ENCODE measurements at places on chromosomes 5 and 9.
A peak's percentile ranks its signal among the peaks of the same experiment; 100 is the strongest.

DNA sequence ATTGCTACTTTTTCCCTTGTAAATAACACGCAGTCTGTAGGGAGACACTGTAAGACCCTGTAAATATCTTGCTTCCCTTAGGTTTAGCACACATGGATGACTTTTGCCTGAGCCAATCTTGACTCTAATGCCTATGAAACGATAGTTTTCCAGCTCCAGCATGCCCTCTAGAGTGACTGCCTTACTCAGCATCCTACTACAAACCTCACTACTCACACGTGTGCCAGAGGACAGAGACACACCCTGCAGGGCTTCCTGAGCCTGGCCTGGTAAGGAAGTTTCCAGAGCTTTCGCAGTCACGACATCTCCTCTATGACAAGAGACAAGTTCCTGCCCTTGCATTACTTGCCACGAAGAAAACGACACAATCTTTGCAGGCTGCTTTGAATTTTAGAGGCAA, 138.1 kb downstream of the ATPSCKMT start:
- no peak for DNase-seq

GRCh38 chr5:147658293-147658932, 124.1 kb downstream of the JAKMIP2 start:
- no peak for DNase-seq

DNA sequence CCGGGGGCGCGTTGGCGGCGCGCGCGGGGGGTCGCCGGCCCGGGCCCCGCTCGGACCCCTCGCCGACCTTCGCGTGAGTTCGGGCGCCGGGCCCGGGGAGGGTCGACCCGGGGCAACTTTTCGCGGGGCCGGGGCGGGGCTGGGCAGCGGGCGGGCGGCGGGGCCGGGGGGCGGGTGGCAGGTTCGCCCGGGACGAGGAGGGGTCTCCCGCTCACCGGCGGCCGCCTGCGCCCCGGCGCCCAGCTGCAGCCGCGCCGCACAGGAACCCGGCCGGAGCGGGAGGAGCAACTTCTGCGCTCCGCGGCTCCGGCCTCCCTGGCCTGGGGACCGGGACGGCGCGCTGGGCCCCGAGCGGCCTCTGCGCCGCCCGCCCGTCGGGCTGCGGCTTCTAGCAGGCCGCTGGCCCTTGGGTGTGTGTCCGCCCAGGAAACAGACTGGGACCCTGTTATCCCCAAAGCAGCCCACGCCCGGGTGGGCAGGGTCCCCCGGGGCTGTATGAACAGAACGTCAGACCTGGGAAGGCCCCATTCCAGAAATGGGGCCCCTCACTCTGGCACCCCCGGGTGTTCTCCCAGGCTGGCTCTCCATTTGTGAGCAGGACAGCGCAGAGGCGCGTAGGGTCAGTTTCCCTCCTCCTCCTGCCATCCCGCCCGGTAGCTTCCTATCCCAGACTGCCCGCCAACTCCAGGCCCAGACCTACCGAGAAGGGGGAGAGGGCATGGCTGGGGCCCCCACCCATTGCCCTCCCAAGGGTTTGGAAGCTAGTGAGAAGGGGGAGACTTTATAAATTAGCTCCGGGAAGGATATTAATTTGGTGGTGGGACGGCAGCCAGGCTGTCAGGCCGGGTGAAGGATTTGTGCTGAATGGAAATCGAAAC, 708 bp downstream of the RXRA start:
- no peak for DNase-seq

GRCh38 chr9:98191671-98192502, 550 bp downstream of the CORO2A start:
- DNase-seq: no peak

GRCh38 chr5:76404223-76405211, 1.4 kb downstream of the IQGAP2 start:
- no peak for DNase-seq

DNA sequence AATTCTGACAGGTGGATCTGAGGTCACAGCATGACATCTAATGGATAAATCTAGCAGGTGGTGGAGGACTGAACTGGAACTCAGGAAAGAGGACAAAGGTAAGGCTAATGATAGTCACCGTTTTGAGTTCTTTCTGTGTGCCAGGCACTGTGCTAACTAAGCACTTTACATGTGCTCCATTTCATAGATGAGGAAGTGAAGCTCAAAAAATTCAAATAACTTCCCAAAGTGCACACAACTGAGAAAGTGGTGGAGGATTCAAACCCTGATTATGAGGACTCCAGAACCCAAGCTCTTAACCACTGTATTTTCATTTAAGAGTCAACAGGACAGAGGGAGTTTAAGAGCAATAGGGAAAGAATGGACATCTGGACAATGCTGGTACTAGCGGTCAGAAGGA, 7.1 kb upstream of the DELE1 start:
- no peak for DNase-seq

- no peak for DNase-seq
These were observed 4.1 kb upstream of the SEMA5A start for GRCh38 chr5:9549941-9550340.

DNA sequence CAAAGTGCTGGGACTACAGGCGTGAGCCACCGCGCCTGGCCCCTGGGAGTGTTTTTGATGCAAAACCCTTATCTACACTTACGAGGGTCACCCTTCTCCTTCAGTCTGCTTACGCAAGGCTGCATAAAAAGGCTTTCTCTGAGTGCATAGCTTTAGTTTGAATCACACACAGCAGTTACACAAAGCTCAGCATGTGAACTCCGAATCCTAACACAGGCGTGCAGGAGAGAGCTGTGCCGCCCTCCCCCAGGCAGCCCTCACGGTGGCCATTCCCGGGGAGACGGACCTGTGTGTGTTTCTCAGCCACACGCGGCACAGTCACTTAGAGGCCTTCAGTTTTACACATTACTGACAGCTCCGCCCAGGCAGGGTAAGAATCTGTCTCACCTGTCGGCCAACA, 26.7 kb downstream of the EXD3 start:
- no peak for DNase-seq

DNA sequence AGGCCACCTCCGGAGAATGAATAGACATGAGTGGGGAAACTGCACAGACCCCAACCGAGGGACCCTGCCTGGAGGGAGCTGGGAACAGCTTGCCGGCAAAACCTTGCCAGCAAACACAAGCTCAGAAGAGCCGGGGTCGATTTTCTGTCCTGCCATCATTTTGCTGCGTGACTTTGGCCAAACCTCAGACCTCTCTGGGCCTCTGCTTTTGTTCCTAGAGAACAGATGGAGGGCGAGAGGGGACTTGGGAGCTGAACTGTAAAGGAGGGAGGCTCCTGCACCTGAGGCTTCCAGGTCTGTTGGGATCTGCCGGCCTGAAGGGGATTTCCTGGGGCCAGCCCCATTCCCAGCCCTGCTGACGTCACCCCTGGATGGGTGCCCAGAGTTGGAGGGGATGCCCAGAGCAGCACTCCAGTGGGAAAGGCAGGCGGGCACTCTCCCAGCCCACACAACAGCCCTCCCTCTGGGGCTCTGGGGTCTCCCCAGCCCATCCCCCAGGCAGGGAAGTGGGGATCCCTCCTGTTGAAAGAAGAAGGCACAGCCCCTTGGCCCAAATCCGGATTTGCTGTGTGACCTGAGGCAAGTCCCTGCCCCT, 40.4 kb upstream of the SYNPO start:
- DNase-seq: peak; percentile 94

DNA sequence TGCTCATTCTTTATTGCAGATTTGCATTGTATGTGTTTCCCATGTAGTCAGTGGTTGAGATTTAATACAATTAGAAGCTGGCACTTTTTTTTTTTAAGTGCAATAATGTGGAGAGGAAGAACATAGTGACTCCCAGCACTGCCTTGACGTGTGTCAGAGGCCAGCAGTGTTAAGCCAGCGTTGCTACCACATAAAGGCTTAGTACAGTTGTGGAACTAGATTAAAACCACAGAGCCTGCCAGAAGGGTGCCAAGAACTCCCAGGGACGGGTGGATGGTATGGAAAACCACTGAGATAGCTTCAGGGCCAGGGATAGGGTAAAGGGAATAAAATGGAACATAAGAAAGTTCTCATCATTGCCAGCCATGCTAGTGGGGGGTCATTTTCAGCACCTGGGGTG, 142.9 kb downstream of the TRIO start:
- no peak for DNase-seq

DNA sequence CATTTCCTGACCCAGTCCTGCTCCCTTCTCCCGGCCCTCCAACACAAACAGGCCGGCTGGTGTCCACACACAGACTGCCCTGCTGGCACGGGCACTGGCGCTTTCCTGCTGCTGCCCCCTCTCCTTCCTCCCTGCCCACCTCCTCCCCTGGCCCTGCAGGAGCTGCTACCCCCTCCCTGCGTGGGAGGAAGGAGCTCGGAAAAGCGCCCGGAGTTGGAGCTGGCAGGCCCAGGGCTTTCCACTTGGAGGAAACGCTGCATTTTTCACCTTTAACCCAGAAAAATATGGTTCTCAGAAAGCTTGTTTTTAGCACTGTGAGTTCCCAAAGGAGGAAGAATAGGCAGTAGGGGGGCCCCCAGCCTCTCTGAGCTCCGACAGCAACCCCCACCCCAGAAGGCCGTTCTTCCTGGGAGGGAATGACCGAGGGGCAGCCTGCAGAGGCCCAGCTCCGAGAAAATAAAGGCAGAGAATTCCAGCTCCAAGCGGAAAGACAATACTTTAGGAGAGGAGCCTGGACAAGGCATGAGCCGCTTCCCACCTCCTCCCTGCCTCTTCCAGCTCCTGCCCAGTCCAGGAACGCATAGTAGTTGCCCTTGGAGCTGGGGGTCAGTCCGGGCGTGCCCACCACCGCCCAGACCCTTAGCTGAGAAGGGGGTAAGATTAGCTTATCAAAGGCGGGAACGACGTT, 88.9 kb downstream of the LIFR start:
- no peak for DNase-seq

GRCh38 chr5:105663671-105664070, 2007.1 kb downstream of the EFNA5 start:
- no peak for DNase-seq

DNA sequence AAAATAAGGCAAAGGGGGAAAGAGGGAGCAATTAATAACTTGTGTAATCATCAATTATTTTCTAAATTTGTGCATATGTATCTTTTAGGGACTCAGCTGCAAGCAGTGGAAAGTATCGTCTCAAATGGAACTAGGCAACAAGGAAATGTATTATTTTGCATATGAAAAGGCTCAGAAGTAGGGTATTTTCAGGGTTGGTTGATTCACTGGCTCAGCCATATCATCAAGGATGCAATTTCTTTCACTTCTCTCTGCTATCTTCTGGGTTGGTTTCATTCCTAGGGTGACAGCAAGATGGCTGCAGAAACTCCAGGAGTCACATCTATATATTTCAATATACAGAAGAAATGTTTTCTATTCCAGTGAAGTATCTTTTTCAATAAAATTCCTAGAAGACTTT, 509.8 kb downstream of the DMAC1 start:
- DNase-seq: no peak

GRCh38 chr9:127598839-127599549, 13.1 kb upstream of the STXBP1 start:
- DNase-seq: no peak

- no peak for DNase-seq
These were observed at the start of gene FAM81B for GRCh38 chr5:95390812-95391492. Gene FAM81B (plus strand): TSS chr5:95391366. CDS start chr5:95391390, 24 bp downstream.

GRCh38 chr9:19976226-19976625, 187.4 kb upstream of the SLC24A2 start:
- DNase-seq: no peak

GRCh38 chr9:21624675-21625644, 142.8 kb upstream of the IFNE start:
- no peak for DNase-seq

GRCh38 chr9:110880189-110880588, 158.1 kb downstream of the LPAR1 start:
- no peak for DNase-seq

GRCh38 chr5:146877783-146878475, 628 bp downstream of the PPP2R2B start:
- DNase-seq: no peak

- DNase-seq: no peak
These were observed 461.9 kb upstream of the COX7C start for GRCh38 chr5:86155796-86156195.

GRCh38 chr5:160523502-160524163, 102.0 kb downstream of the PTTG1 start:
- DNase-seq: no peak

DNA sequence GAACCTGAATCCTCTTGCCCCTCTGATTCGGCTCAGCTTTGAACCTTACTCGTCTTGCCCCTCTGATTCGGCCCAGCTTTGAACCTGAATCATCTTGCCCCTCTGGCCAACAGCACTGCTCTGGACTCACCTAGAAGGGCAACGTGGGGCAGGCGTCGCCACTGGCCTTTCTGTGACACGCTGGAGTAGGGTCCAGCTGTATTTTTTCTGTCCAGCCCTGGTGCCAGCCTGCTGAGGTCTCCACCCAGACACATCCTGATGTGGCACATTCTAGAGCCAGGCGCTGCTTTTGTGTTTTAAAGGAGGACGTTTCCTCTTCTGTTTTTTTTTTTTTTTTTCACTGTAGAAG, 15.2 kb upstream of the CPEB4 start:
- DNase-seq: no peak

DNA sequence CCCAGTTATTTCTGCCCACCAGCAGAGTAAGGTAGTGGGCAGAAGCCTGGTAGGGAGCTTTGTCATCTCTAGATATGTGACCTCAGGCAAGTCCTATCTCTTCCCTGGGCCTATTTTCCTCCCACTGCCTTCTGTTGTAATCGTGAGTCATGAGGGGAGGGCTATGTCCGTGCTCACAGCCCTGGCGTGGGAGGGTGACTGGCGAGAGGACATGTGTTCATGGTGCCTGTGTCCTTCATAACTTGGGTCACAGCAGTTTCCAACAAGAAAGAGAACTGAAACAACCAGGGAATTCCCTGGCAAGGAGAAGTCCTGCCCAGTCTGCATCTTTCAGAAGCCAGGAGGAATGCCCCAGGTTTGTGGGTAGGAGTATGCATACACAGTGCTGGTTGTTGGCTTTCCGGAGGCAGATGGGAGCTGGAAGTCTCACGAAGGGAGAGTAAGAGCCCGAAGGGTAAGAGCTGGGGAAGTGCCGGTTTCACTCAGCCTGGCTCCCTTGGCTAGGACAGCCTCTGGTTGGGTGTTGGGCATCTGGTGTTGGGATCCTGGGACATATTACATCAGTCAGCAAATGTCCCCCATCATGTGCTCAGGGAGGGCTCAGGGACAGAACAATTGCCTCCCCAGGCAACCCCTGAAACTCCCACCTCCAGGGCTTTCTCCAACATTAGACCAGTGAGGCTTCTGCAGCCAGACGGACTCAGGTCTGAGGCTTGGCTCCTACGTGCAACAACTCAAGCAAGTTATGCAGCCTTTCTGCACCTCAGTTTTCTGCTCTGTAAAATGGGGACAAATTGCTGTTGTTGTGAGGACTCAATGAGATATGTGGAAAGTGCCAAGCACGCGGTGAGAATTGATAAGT, 4.3 kb upstream of the TIFAB start:
- peak; percentile 70 for DNase-seq

DNA sequence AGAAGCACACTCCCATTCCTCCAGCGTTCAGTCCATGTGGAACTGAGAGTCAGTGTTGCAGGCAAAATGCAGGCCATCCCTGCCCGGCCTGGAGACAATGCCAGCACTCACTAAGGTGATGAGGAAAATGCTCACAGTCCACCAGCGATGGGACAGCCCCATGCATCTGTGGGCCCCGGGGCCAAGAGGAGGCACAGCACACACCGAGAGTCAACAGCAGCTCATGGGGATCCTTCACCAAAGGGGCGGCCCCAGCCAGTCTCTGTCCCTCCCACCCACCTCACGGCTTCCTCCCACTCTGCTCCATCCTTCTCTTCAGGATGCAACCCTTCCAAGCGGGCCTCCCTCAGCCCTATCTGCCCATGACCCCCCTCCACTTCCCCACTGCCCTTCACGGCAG, 6.2 kb downstream of the SEMA4D start:
- DNase-seq: no peak

Measured in omental fat pad (tissue), 4 donors.